ENCODE measurements at places on chromosomes 3 and 15.

DNA sequence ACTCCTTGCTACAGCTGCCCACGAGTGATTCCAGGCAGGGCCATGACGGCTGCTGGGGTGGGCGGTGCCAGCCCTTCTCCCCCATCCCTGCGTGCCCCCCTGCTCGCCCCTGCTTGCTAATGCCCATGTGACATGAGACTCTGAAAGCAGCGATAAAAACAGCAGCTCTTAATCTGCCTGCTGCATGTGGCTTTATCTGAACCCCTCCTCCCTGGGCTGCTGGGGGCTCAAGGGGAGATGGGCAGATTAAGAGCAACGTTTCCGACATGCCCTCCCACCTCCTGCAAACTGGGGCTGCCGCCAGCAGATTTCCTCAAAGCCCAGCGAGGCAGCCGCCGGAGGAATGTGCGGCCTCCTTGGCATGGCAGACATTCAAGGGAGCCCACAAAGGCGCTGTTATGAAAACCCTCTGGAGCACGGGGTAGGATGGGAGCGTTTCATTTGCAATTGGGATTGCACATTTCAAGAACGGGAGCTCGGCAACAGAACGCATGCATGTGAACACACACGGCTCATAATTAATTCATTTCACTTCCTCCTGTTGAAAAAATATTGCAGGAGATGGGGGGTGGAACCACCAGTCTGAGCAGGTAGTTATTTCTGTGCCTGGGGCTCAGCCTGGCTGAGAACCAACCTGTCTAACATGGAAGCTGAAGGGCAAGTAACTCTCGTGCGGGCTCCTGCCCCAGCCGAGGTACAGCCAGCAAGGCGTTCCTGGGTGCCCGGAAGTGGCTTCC is 504.2 kb upstream of the PROK2 start:
- peak; percentile 62 for DNase-seq

DNA sequence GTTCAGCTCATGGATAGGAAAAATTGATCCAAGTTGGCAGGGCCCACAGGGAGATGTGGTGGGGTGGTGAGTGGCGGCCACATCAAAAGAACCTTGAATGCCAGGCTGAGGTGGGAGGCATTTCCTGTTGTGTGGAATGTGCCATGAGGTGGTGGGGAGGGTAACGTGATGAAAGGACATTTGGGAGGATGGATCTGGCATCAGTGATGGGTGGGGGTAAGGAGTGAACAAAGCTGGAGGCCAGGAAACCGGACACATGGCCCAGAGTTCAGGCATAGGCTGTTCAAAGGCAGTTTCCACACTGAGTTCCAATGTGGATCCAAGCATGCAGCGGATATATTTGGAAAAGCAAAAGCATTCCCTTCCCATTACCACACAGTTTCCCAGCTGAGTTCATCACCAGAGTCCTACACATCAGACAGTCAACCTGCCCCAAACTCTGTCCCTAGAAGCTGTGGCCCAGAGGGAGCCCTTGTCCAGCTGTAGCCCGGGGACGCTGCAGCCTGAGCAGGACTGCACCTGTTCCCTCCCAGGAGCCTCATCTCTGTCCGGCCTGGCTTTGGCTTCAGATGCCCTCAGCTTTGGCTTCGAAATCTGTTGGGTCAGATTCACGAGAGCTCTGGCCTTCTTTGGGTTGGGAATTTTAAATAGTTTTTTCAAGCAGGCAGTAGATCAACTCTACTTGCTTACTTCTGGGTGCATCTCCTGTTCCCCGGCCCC is 37.8 kb upstream of the GOLGA6B start:
- DNase-seq, result no peak

- no peak for DNase-seq
Observed at GRCh38 chr3:155495387-155495786, 201.9 kb upstream of the STRIT1 start.

DNA sequence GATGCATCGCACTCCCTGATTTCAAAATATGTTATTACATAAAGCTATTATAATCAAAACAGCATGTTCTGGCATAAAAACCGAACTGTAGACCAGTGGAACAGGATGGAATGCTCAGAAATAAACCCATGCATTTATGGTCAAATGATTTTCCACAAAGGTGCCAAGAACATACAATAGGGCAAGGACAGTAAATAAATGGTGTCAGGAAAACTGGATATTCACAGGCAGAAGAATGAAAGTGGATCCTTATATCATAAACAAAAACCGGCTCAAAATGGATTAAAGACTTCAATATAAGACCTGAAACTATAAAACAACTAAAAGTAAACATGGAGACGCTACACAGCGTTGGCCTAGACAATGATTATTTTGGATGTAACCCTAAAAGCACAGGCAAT is 22.6 kb downstream of the USP50 start:
- no peak for DNase-seq

GRCh38 chr3:20182206-20182605 is 3.8 kb downstream of the SGO1 start:
- no peak for DNase-seq

DNA sequence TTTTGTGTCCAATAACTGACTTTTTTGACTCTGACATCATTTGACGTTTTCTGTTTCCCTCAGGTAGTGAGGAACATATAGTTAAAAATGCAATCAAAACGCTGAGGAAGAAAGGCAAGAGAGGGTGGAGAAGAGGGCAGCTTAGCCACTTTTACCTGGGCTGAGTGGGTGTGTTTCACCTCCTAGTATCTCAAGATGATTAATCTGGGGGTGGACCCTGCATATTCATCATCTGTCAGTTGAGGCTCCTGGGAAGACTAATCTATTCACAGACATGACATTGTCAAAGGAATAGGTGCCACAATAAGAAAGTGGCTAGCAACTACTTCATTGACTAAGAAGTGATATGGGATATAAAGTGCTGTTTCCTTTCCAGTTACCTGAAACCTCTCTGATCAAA is 331.5 kb upstream of the RARB start:
- no peak for DNase-seq

GRCh38 chr15:35548435-35548834 is 2.5 kb upstream of the DPH6 start:
- no peak for DNase-seq

DNA sequence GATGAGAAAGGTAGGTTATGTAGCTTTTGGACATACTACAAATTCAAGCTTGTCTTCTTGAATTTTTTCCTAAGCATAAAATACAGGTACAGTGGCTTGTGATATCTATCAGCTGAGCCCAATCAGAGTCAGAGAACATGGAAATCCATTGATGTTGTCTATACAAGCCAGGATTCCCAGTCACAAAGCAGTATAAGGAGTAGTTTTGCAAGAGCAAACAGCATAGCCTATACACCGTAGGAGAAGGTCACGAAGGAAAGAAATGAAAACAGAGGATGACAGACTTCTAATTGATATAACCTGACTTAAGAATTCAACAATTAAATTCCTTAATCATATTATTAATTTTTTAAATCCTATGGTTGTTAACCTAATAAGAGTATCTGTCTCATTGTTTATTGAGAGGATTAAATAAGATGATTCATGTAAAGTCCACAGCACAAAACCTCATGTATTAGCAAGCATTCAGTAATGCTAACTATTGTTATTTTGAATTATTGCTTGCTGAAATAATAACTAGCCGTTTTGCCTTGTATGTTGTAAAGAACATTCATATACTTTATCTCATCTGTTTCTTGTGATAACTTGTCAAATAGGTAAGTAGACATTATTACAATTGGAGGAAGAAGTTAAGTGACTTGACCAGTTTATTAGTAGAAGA is 276.6 kb upstream of the ZPLD1 start:
- no peak for DNase-seq

- DNase-seq, result no peak
Observed at GRCh38 chr3:13886593-13887129, 6.8 kb upstream of the WNT7A start.

- no peak for DNase-seq
Observed at GRCh38 chr3:41073190-41073589, 126.1 kb upstream of the CTNNB1 start.

- no peak for DNase-seq
Observed at GRCh38 chr3:32097768-32098167, 8.7 kb upstream of the GPD1L start.

DNA sequence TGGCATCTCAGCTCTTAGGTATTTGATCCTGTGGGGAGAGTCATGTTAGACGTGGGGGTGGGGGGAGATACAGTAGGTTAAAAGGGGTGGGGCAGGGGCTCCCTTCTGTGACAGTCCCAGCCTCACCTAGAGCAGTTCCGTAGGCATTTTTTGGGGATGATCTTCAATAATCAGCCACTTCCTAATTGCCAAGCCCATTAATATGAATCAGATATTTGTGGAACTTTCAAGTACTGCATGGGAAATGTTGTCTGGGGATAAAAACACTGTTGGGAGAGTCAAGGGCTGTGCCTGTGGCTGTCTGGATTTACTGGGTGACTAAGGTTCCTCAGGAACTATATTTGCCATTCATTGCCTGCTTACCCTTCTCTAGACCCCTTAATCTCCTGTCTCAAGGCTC is 9.5 kb downstream of the C3orf52 start:
- no peak for DNase-seq

DNA sequence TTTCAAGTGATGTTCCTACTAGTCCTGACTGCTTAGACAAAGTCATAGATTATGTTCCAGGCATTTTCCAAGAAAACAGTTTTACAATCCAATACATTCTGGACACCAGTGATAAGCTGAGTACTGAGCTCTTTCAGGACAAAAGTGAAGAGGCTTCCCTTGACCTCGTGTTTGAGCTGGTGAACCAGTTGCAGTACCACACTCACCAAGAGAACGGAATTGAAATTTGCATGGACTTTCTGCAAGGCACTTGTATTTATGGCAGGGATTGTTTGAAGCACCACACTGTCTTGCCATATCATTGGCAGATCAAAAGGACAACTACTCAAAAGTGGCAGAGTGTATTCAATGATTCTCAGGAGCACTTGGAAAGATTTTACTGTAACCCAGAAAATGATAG is 3.8 kb downstream of the TIPARP start:
- DNase-seq, result no peak

GRCh38 chr15:67174446-67174845 is 80.0 kb downstream of the AAGAB start:
- DNase-seq, result no peak
